ENCODE measurements at places on chromosomes 2 and 18.
A peak's percentile ranks its signal among the peaks of the same experiment; 100 is the strongest.

- no peak for DNase-seq
These were observed 227.0 kb upstream of the COPS8 start for GRCh38 chr2:236858661-236859060.

- no peak for DNase-seq
These were observed 165.1 kb downstream of the RPIA start for GRCh38 chr2:88856409-88857135.

DNA sequence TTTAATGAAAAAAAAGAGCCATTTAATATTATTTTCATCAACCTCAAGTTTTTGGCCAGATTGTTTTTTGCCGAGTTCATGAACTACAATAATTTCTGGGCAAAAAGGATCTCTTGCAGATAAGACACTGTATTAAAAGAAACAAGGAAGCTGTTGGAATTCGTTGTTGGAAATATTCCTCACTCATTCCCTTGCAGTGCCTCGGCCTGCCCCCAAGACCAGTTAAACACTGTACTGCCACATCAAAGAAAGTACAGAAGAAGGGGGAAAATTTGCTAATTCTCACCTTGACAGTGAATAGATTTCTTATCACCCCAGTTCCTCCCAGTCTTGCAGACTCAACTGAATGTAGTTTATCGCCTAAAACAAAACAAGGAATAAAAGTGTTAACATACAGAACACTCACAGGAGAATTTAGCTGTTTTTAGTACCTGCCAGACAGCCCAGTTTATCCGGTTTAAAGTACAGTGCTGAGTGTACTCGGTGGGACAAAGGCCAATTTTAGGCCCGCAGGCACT lies 1.2 kb downstream of the IDH1 start:
- no peak for DNase-seq

GRCh38 chr18:37270666-37271052 lies 294.9 kb downstream of the CELF4 start:
- DNase-seq = no peak

DNA sequence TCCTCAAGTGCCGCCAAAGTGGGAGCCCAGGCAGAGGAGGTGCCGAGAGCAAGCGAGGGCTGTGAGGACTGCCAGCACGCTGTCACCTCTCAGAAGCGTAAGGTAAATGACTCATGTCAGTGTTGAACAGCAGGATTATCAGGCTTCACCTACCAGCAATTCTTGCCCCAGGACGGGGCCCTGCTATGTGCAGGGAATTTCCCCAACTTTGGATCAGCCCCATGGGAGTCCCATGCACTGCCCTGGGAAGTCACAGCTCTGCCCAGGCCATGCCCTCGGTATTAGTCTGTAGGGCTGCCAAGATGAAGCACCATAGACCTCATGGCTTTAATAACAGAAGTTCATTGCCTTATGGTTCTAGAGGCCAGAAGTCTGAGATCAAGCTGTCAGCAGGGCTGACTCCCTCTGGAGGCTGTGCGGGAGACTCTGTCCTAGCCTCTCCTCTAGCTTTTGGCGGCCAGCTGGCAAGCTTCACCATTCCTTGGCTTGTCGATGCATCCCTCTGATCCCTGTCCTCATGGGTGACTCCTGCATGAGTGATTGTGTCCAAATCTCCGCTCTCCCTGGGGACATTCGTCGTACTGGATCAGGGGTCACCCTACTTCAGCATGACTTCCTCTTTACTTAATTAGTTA lies 55.9 kb downstream of the TRPM8 start:
- no peak for DNase-seq

- peak; percentile 78 for DNase-seq
These were observed 103.7 kb upstream of the TAF1B start for GRCh38 chr2:9739531-9739964.

GRCh38 chr2:147844697-147845410 lies at the start of gene ACVR2A:
TSS of gene ACVR2A (plus strand) at chr2:147845029. CDS start at chr2:147845153, 124 bp downstream.
- peak; percentile 71 for DNase-seq

DNA sequence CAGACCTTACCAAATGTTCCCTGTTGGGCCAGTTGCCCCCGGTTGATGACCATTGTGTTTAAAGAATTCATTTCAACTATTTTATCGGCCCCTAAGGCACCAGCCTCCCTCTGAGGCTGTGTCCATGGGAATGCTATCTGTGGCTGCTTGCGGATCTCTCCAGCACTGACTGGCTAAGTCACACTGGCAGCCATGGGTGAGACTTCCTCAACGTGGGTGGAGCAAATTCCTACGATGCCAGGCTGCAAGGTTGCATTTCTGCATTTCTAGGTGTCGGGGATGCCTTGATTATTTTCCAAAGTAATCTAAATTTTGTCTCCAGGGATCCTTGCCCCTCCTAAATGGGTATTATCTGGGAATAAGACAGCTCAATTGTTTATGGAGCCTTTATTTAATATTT lies 6.2 kb downstream of the CXCR4 start:
- no peak for DNase-seq

All from GM12865 (cell line).